ENCODE measurements at places on chromosomes 4 and X. TPM values are rescaled to one million over a fixed set of nuclear protein-coding genes. Genes with fewer than 3 reads are reported as not detected.

Gene SLITRK2
- not detected for total RNA-seq

DNA sequence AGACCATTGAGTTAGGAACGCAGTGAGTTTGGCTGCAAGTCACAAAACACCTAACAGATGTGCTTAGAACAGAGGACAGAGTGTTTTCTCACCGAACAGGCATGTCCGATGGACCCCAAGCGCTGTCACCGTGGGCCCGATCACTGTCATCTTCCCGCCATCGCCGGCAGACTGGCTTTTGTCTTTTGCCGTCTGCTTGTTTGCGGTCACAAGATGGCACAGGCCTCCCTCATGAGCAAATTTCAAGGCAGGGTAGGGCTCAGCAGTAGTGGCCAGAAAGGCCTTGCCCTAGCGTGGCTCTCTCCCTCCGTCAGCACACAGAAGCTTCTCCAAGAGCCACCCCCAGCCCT, 21.4 kb upstream of the MRFAP1 start:
- H3K4me1 ChIP-seq, result no peaks in the 10 kb centered on the region
- DNase-seq, result no peak
- H3K27me3 ChIP-seq, result no peaks in the 10 kb centered on the region
- H3K36me3 ChIP-seq, result no peaks in the 10 kb centered on the region
- no peak overlapping the region for H3K27ac ChIP-seq
- no peak overlapping the region for H3K4me3 ChIP-seq

DNA sequence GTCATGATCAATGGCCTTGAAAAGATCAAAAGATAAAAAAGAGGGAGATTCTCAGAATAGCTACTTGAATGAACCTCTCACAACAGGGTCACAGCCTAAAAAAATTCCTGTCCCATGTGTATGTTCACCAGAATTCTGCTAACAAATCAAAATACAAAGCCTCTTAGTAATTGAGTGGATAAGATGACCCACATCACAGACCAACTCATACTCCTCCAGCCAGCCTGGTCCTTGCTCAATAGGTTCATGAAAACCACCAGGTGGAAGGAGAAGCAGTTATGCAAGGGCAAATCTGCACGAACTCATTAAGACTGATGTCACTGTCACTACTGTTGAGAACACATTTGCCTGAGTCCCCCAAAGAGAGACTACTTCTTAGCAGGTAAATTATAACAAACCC, 21.5 kb downstream of the WDFY3 start:
- H3K4me1 ChIP-seq, result no peaks in the 10 kb centered on the region
- no peaks in the 10 kb centered on the region for H3K27me3 ChIP-seq
- H3K27ac ChIP-seq, result no peak overlapping the region
- no peak overlapping the region for H3K4me3 ChIP-seq
- H3K36me3 ChIP-seq, result no peaks in the 10 kb centered on the region

DNA sequence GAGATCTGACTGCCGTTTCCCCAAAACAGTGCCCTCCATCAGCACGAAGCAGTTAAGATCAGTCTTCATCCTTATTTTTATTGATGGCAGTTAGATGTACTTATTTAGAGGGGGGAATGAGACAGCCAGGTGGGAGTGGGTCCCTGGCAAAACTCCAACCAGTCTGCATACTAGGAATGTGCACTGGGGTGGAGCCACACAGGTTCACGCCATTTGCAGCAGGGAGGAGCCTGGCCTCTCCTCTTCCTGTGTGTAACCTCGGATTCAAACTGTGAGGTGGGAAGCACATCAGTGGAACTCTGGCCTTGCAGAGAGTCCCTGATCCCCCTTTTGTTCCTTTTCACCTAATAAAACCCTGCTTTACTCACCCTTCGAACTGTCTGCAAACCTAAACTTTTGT, 987.7 kb upstream of the GRIA3 start:
- H3K27me3 ChIP-seq, result no peaks in the 10 kb centered on the region
- no peak for DNase-seq
- no peak overlapping the region for H3K4me3 ChIP-seq
- no peaks in the 10 kb centered on the region for H3K36me3 ChIP-seq
- H3K4me1 ChIP-seq, result no peaks in the 10 kb centered on the region

DNA sequence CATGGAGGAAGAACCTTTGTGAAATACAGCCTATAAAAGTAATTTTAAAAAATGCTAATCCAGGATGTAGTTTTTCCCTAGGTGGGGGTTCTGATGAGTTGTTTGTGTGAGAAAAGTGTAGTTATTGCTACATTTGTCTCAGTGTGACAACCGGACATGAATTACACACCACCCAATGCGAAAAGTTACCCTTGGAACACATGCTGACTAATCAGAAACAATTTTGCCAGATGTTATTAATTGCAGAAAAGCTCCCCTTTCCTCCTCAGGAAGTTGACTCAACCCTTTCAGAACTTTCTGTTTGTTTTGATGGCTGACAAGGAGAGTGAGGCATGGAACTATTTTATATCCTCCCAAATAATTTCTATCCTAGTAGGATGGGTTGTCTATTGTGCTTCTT, 38.1 kb upstream of the EDA2R start:
- no peak overlapping the region for H3K4me3 ChIP-seq
- DNase-seq, result no peak
- no peaks in the 10 kb centered on the region for H3K27me3 ChIP-seq
- no peaks in the 10 kb centered on the region for H3K36me3 ChIP-seq
- H3K27ac ChIP-seq, result no peak overlapping the region
- H3K4me1 ChIP-seq, result no peaks in the 10 kb centered on the region

DNA sequence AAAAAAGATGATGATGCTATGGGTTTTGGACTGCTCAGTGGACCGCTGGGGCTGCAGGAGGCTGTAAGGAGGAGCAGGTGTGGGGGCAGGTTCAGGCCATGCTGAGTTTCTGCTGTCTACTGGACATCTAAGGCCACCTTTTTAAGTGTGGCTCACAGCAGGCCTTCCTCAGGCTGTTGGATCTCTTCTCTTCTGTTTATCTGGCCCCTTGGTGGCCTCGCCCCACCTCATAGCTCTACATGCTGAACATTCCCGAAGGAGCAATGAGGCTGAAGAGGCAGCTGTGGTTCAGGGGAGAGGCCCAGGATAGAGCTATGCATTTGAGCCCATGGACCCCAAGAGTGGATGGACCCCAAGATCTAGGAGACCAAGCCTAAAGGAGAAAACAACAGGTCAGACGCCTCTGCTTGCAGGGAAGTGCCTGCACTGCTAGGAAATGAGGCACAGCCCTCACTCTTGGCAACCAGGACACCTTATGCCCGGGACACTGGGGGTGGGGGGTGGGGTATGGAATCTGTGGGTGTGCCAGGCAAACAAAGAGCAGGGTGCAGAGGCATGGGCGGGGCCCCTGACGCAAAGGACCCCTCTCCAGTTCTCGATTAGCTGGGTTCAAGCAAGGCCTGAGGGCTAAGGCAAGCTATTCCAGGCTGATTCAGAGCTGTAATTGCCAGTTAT, 168.9 kb downstream of the BCOR start:
- H3K36me3 ChIP-seq, result no peaks in the 10 kb centered on the region
- no peaks in the 10 kb centered on the region for H3K27me3 ChIP-seq
- no peaks in the 10 kb centered on the region for H3K4me1 ChIP-seq
- no peak overlapping the region for H3K27ac ChIP-seq
- no peak for DNase-seq
- H3K4me3 ChIP-seq, result no peak overlapping the region

DNA sequence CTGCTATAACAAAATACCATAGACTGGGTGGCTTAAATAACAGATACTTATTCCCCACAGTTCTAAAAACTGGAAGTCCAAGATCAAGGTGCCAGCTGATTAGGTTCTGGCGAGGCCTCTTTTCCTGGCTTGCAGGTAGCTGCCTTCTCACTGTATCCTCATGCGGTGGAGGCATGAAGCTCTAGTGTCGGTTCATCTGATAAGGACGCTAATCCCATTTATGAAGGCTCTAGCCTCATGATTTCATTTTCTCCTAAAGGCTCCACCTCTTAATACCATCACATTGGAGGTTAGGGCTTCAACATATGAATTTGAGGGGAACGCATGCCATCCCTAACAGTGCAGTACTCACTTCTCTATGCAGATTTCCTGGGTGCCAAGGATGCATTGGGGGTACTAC, 57.9 kb upstream of the STIM2 start:
- H3K4me3 ChIP-seq, result no peak overlapping the region
- H3K36me3 ChIP-seq, result no peaks in the 10 kb centered on the region
- H3K27me3 ChIP-seq, result no peaks in the 10 kb centered on the region

Measured in naive thymus-derived CD4-positive, alpha-beta T cell (primary cell).